PC-3 (cell line): ENCODE measurements at places on chromosomes 13 and 19.

DNA sequence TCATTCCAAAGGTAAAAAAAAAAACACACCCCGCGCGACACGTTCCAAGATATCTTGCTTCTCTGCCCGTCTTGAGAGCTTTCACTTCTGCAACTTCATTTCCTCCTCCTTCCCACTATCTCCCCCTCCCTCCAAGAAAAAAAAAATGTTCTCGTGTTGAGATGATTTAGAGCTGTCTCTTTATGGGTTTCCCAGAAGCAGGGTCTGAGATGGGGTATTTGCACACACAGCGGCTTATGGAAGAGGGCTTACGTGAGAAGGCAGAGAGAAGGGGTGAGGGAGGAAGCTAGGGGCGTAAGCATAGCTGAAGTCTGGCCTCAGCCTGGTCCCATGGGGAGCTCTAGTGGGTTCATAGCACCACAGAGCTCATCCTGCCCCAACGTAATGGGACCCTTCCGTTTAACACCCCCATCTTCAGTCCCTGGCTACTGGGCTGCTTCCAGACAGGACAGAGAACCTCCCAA, 31.3 kb upstream of the USE1 start:
- DNase-seq: no peak

DNA sequence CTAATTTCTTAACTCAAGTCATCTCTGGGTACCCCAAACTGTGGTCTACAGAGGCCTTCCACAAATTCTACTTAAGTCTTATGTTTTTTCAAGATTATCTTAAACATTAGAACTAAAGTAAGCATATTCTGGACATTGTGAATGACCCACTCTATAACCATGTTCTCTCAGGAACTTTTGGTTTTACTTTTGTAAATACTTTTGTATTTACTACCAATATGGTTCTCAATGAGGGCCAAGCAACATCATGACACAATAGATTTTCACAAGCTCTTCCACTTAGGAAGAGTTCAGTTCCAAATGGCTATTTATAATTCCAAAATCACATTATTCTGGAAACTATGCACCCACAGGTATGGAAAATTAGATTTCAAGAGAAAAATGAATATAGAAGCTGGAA, 10.8 kb downstream of the DIAPH3 start:
- no peak for DNase-seq

- no peak for DNase-seq
Measured at GRCh38 chr13:25761041-25761440, 290.8 kb downstream of the SHISA2 start.

DNA sequence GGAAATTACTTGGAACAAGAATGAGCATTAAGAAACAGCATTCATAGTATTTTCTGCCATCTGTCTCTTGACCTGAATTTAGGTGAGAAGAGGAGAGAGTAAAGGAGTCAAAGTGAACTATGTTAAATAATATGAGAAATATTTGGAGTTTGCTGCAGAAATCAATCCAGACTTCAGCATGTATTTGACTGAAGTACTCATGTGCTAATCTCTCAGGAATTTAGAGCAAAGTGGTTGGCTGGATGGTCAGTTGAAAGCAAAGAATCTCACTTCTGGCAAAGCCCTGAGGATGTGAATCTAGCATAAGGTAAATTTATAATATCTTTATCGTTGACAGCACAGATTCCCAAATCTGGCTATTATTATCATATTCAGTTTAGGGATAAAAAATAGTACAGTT, 394.3 kb downstream of the PCDH17 start:
- DNase-seq: no peak

DNA sequence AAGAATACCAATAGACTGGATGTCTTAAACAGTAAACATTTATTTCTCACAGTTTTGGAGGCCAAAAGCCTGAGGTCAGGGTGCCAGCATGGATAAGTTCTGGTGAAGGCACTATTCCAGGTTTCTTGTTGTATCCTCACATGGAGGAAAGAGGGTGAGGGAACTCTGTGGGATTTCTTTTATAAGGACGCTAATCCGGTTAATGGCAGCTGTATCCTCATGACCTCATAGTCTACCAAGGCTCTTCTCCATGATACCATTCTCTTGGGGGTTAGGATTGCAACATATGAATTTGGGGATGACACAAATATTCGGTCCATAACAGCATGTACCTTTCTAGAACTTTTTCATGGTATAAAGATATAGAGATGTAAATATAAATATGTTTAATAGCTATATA, 412.0 kb downstream of the LMO7 start:
- DNase-seq: no peak

- DNase-seq: no peak
Measured at GRCh38 chr13:27696731-27697130, 75.0 kb downstream of the POLR1D start.

DNA sequence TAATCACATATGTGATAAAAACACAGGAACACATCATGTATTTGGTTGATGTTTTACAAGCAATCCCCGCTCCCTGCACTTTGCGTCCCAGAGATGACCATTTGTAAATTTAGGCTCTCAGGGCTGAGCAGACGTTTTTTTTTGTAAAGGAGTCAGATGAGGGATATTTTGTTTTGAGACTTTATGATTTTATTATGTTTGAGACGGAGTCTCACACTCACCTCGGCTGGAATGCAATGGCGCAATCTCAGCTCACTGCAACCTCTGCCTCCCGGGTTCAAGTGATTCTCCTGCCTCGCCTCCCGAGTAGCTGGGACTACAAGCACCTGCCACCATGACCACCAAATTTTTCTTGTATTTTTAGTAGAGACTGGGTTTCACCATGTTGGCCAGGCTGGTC, 1.4 kb downstream of the TLE6 start:
- DNase-seq: no peak
